ENCODE measurements at places on chromosomes 3 and 15. TPM values are rescaled to one million over a fixed set of nuclear protein-coding genes. Genes with fewer than 3 reads are reported as not detected.

ZIC1 gene
- total RNA-seq, result 0.42 TPM

DNA sequence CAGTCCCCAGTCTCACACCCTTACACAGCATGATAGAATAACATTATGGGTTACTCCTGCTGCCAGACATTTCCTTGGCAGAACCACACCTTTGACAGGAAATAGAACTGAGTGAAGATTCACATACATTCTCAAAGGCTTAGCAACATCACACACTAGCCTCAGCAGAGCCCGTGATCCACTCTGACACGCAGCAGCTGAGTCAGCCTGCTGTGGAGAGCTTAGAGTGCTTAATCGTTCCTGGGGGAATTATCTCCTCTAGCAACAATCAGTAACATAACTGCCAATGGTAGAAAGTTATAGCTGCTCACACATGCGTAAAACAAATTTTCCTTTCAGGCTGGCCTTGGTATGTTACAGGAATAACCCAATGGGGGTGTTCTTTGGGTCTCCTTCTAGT, 382.1 kb downstream of the GAP43 start:
- no peaks in the 10 kb centered on the region for H3K27me3 ChIP-seq
- peak; percentile 69 for DNase-seq
- peaks cover 18% of the 10 kb centered on the region for H3K4me1 ChIP-seq
- H3K4me3 ChIP-seq, result no peak overlapping the region
- H3K27ac ChIP-seq, result peak overlapping the region; percentile 6

GRCh38 chr3:134331811-134332199, 42.4 kb downstream of the AMOTL2 start:
- peaks cover 30% of the 10 kb centered on the region for H3K27me3 ChIP-seq
- no peak overlapping the region for H3K27ac ChIP-seq
- H3K4me3 ChIP-seq, result no peak overlapping the region
- H3K36me3 ChIP-seq, result no peaks in the 10 kb centered on the region
- no peak for DNase-seq
- H3K4me1 ChIP-seq, result no peaks in the 10 kb centered on the region

IDH3A gene
- 131 TPM for total RNA-seq

DNAJA4 gene
- 0.25 TPM for total RNA-seq

DNA sequence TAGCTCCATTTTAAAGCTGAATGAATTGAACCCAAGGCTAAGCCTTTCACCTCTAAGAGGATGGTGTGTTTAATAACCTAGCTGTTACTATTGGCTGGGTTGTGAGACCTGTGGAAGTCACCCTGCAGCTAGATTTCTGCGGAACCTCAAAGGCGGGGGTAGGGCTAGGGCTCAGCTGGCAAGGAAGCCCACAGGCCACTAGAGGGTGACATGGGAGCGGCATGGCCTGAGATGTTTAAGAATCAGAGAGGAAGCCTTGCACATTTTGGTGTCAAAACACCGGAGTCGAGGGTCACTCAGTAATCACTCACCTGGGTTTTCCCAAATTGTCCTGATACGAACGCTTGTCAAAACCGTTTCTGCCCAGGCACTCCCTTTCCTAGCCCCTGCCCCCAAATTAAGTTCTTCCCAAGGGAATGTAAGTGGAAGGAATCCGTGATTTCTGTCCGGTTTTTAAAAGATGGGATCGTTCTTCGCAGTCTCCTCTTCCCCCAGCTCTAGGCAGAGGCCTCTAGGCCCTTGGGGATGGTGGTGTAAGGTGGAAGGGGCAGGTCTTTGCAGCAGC, 3.8 kb upstream of the ACAD9 start:
- peak; percentile 29 for DNase-seq
- H3K4me3 ChIP-seq, result no peak overlapping the region
- H3K27ac ChIP-seq, result no peak overlapping the region
- no peaks in the 10 kb centered on the region for H3K27me3 ChIP-seq

SLC27A2 gene
- 24.4 TPM for total RNA-seq

DNA sequence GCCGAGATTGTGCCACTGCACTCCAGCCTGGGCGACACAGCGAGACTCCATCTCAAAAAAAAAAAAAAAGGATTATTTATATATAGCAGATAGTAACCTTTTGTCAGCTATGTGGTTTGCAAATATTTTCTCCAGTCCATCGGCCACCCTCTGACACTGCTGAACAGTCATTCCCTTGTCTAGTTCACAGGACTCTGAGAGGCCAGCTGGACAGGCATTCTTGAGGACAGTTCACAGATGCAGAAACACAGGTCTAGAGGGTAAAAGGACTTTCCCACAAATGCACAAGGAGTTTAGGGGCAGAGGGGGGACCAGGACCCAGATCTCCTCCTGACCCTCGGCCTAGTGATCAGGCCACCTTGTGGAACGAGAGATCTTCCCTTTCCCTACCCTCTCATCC, 7.5 kb upstream of the TMEM40 start:
- H3K27ac ChIP-seq, result no peak overlapping the region
- no peak overlapping the region for H3K4me3 ChIP-seq
- no peaks in the 10 kb centered on the region for H3K36me3 ChIP-seq
- peaks cover 40% of the 10 kb centered on the region for H3K27me3 ChIP-seq
- DNase-seq, result no peak

GRCh38 chr3:170953229-170953628, 44.8 kb upstream of the EIF5A2 start:
- H3K27ac ChIP-seq, result no peak overlapping the region
- H3K4me3 ChIP-seq, result peak overlapping the region; percentile 17
- peaks cover 8% of the 10 kb centered on the region for H3K27me3 ChIP-seq
- no peaks in the 10 kb centered on the region for H3K4me1 ChIP-seq
- peak; percentile 54 for DNase-seq

DNA sequence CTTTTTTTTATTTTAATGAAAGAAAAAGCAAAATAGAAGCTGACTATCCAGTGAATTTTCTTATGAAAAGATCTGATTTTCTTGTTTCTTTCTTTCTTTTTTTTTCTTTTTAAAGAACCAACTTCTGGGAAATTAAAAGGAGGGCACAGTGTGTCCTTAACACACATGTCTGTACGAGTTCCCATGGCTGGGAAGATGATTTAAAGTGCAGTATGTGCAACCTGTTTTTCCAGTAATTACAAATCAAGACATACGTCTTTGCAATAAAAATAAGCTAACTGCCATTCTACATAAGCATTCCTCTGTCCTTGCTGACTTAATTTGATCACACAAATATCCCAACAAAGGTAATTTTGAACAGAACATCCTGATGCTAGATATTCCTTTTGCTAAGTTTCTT, 416.1 kb downstream of the ROBO1 start:
- H3K27ac ChIP-seq, result no peak overlapping the region
- H3K4me1 ChIP-seq, result no peaks in the 10 kb centered on the region
- no peaks in the 10 kb centered on the region for H3K36me3 ChIP-seq
- H3K4me3 ChIP-seq, result no peak overlapping the region
- no peak for DNase-seq
- no peaks in the 10 kb centered on the region for H3K27me3 ChIP-seq

UCN2 gene
- total RNA-seq, result not detected

- no peak for DNase-seq
- no peaks in the 10 kb centered on the region for H3K36me3 ChIP-seq
- no peaks in the 10 kb centered on the region for H3K4me1 ChIP-seq
- no peaks in the 10 kb centered on the region for H3K27me3 ChIP-seq
- no peak overlapping the region for H3K4me3 ChIP-seq
- H3K27ac ChIP-seq, result no peak overlapping the region
These were observed 145.6 kb downstream of the LRRC3B start for GRCh38 chr3:26768068-26768651.

DNA sequence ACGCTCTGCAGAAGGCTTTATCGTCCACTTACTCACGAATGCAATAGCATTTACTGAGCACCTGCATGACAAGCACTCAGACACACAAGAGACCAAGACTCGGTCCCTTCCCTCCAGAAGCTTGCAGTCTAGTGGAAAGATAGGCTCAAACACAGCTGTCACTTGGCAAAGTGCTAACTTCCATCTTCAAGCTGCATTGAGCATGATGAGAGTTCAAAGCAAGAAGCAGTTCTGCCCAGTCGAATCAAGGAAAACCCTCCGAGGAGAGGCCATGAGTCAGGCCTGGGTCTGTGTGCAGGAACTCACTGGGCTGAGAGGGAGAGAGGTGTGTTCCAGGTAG, 51.5 kb downstream of the C3orf20 start:
- no peak overlapping the region for H3K4me3 ChIP-seq
- H3K27ac ChIP-seq, result no peak overlapping the region
- DNase-seq, result no peak
- no peaks in the 10 kb centered on the region for H3K4me1 ChIP-seq
- H3K36me3 ChIP-seq, result no peaks in the 10 kb centered on the region
- H3K27me3 ChIP-seq, result peaks cover 38% of the 10 kb centered on the region

- H3K4me1 ChIP-seq, result no peaks in the 10 kb centered on the region
- H3K27me3 ChIP-seq, result peaks cover 24% of the 10 kb centered on the region
- H3K36me3 ChIP-seq, result no peaks in the 10 kb centered on the region
- no peak overlapping the region for H3K4me3 ChIP-seq
- DNase-seq, result no peak
- no peak overlapping the region for H3K27ac ChIP-seq
These were observed 53.5 kb upstream of the CCR2 start for GRCh38 chr3:46300461-46300789.
